ENCODE measurements at places on chromosomes 2 and 18.

DNA sequence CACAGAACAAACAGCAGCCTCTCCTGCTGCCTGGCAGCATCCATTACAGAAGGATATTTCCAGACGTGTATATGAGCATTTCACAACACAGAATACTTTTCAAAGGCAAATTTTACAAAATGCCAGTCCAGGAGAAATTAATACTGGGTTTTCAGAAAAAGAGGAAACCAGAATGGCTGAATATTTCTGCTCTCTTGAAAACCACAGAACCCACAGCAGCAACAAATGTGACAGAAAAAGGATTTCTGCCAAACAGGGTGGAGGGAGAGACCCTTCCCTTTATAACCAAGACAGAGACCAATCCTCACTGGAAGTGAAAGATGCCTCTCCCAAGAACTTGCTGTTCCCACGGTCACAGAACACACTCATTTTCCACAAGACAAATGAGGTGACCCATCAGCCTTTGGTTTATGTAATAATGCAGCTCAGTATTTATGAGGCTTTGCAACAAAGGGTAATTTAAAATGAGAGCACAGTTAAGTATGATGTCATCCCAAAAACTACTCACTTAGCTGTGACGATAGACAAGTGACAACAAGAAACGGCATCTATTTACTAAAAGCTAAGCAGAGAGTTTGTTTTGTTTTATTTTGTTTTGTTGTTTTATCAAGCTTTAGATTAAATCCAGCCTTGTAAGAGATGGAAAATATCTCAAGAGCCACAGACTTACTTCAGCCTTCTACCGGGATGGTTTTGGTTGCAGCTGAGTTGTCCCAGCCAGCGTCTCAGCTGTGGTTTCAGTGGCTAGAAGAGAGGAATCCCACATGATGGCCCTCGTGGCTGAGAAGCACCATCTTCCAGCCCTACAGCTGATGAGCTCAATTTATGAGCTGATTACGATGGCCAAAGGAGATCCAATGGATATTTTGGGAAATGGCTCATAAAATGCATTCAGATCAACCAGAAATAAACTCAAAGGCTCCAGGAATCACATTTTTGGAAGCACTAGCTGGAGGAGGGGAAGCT, 249.3 kb upstream of the AGAP1 start:
- DNase-seq: no peak

GRCh38 chr2:217876253-217876570, 126.6 kb downstream of the TNS1 start:
- no peak for DNase-seq

GRCh38 chr2:238484522-238485452, 58.1 kb downstream of the ASB1 start:
- no peak for DNase-seq

DNA sequence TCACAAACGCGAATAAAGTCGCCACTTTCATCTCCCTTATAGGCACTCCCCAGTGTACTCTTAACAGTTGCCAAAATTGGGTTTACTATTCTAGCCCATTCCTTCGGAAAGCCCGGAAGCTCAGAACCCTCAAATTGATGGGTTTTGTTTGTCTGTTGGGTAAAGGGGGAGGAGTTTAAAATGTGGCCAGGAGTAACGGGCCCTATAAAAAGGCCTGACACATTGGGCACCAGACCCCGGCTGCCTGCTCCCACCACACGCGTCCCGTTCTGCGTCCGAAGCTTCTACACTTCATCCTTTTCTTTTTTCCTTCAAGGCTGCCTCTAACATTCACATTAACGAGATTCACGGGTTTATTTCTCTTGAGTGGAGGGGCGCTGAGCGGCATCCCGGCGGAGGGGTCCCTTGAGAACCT, 837 bp downstream of the NHEJ1 start:
- no peak for DNase-seq

- no peak for DNase-seq
Measured at GRCh38 chr2:174610243-174610995, 12.8 kb upstream of the WIPF1 start.

GRCh38 chr2:28395334-28396061, 2.8 kb downstream of the FOSL2 start:
- no peak for DNase-seq

DNA sequence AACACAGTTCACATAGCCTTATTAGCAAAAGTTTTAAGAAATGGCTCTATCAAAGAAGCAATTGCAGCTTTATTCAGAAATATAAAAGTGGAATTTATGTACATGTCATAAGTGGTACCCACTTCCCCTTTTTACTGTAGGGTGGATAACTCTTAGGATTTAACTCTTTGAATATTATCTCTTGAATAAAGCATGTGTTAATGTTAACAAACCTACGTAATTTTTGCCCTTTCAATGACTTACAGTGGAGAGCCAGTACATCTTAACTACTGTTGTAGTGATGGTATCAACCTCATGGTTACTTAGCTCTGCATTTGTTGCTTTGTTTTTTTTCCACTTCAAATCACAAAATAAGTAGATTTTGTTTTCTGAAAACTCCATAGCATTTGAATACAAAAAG, 8.8 kb downstream of the NABP1 start:
- no peak for DNase-seq

GRCh38 chr2:108907822-108908712, 81.0 kb downstream of the EDAR start:
- no peak for DNase-seq

DNA sequence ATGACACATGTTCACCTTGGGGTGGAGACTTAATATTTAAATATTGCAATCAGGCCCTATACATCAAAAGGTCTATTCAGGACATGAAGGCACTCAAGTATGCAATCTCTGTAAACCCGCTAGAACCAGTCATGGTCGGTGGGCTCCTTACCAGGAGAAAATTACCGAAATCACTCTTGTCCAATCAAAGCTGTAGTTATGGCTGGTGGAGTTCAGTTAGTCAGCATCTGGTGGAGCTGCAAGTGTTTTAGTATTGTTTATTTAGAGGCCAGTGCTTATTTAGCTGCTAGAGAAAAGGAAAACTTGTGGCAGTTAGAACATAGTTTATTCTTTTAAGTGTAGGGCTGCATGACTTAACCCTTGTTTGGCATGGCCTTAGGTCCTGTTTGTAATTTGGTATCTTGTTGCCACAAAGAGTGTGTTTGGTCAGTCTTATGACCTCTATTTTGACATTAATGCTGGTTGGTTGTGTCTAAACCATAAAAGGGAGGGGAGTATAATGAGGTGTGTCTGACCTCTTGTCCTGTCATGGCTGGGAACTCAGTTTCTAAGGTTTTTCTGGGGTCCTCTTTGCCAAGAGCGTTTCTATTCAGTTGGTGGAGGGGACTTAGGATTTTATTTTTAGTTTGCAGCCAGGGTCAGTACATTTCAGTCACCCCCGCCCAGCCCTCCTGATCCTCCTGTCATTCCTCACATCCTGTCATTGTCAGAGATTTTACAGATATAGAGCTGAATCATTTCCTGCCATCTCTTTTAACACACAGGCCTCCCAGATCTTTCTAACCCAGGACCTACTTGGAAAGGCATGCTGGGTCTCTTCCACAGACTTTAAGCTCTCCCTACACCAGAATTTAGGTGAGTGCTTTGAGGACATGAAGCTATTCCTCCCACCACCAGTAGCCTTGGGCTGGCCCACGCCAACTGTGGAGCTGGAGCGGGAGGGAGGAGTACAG, 108.1 kb downstream of the XRCC5 start:
- no peak for DNase-seq

DNA sequence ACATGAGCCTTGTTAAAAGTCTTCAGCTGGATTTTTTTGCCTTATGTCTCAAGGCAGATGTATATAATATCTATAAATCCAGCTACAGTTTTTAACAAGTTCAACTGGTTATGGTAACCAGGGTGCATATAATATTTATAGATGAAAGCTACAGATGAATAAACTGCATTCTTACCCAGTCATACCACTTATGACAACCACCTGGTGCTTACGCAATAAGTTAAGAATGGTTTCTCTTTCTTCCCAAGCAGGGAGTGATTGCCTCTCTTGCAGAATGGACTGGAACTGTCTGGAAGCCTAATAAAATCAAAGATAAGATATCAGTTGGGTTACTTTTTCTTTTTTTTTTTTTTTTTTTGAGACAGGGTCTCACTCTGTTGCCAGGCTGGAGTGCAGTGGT, 19.6 kb downstream of the DHX57 start:
- DNase-seq: no peak

DNA sequence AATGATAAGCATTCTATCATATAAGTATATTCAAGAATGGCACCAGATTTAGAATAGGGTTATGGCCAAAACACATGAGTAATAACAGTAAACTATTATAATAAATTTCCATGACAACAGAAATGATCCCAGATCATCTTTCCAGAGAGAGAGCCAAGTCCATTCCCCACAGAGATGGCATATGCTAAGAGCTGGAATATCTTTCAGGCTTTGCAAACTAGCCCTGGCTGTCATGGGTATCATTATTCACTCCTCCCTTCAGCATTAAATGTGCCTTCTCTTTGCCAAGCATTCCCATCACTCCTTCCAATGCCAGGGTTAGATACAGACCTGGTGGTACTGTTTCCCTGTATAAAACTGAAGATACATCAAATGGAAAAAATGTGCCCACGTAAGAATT, 10.9 kb downstream of the FEZ2 start:
- DNase-seq: no peak

GRCh38 chr2:160628811-160629210, 135.2 kb upstream of the RBMS1 start:
- no peak for DNase-seq

GRCh38 chr2:231667496-231667895, 40.8 kb upstream of the PTMA start:
- DNase-seq: no peak

DNA sequence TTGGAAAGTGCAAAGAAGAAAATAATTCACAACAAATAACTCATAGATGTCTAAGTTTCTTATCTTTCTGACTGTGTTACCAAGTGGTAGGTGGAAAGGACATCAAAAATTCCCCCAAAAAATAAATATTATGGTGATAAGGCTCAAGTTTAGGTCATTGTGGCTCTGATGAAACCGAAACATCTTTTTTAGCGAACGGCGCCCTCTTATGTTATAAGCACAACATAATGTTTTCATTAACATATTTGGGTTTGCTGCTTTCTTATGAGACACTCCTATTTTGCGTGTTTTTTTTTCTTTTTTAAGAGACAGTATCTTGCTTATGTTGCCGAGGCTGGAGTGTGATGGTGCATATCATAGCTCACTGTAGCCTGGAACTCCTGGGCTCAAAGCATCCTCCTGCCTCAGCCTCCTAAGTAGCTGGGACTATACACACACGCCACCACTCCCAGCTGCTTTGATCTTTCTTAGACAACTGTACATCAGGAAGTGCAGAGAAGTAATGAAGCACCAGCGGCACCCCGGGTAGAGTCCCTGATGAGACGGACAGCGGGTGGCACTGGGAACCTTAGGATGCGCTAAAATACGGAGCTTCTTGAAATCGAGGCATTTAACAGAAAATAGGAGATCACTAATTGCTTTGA, 38.5 kb upstream of the SLC35G4 start:
- no peak for DNase-seq

- DNase-seq: no peak
Measured at GRCh38 chr2:60552851-60553494, 481 bp downstream of the BCL11A start.

GRCh38 chr2:158830201-158830600, 35.1 kb downstream of the DAPL1 start:
- no peak for DNase-seq

DNA sequence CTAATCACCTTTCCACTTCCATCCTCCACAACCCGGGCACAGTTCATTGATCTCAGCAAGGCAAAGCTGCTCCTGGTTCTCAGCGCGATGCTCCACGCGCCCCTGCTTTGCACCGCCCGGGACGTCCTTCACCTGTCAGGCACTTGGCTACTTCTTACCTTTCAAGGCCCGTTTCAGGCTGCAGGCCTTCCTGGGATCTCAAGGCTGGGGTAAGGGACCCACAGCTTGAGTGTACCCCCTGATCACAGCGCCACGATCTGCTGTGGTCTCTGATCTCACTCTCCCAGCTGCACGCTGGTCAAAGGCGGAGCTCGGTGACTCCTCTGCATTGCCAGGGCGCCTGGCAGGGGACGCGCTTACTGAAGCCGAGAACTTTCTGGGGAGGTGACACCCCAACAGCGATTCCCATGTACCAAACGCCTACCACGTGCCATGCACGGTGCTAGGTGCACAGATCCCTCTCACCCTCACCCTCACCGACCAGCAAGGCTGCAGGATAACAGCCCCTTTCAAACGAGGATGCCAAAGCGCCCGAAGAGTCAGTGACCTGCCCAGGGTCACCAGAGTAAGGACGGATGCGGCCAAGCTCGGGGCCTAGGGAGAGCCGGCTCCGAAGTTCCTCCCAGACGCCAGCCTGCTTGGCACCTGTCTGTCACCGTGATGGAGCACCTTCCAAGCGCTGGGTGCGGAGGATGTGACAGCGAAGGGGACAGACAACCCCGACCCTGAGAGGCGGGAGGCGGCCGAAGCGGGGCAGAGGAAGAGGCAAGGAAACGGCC, 818 bp downstream of the ITGB1BP1 start:
- DNase-seq: peak; percentile 53

DNA sequence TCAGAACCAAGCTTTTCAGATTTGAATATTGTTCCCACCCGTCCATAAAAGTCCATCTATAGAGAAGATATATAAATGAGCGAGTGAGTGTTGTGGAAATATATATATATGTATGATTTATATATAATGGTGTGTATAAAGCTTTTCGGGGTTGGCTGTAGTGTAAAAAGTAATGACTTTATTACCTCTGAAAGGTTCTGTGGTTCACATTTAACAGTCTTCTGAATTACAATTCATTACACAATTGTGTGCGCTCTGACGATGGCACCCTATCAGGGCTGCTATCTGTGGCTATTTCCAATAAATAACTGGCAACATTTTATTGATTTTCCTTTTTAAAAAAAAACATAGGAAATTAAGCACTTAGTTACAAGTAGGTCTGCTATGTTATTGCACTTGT, 2.7 kb upstream of the BCL11A start:
- DNase-seq: no peak
